ENCODE measurements at places on chromosomes 1 and 21.
A peak's percentile ranks its signal among the peaks of the same experiment; 100 is the strongest.

GRCh38 chr1:3155926-3156220 lies 86.9 kb downstream of the PRDM16 start:
- H3K27ac ChIP-seq, result no peak overlapping the region
- H3K4me3 ChIP-seq, result no peak overlapping the region
- no peak for DNase-seq

- peak; percentile 93 for DNase-seq
- no peaks in the 10 kb centered on the region for H3K4me1 ChIP-seq
- H3K4me3 ChIP-seq, result no peak overlapping the region
- H3K27ac ChIP-seq, result no peak overlapping the region
- no peaks in the 10 kb centered on the region for H3K27me3 ChIP-seq
Observed at GRCh38 chr1:172662464-172663109, 3.7 kb downstream of the FASLG start.

DNA sequence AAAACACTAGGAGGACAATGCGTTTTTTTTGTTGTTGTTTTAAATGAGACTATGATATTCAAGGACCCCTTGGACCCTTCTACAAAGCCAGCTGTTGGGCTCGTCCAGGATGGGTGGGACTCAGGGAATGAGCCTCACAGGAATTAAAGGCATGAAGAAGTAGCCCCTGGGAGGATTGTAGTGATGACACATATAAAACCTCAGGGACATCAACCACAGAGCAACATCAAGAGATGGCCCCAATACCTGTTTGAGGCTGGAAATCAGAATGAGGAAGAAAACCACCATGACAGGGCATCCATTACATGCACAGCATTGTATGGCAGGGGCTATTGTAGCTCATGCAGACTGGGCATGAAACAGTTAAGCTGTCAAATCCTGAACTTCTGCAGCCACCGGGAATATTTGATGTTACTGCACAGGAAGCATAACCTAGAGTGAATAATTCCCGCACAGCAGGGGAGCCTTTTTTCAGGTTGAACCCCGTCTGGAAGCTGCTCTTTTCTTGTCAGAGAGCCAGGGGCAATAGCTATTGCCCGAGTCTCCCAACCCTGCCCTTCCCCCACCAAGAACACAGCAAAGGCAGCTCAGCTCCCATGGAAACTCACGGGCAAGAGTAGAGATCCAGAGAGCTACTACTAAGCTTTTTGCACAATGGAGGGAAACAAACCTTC lies 140.2 kb upstream of the FGGY start:
- H3K36me3 ChIP-seq, result no peaks in the 10 kb centered on the region
- H3K4me1 ChIP-seq, result peaks cover under 1% of the 10 kb centered on the region
- peak; percentile 29 for DNase-seq
- H3K27ac ChIP-seq, result no peak overlapping the region
- H3K27me3 ChIP-seq, result no peaks in the 10 kb centered on the region

GRCh38 chr1:205438213-205439158 lies 16.6 kb upstream of the LEMD1 start:
- peak; percentile 88 for DNase-seq
- H3K36me3 ChIP-seq, result no peaks in the 10 kb centered on the region
- no peak overlapping the region for H3K27ac ChIP-seq

DNA sequence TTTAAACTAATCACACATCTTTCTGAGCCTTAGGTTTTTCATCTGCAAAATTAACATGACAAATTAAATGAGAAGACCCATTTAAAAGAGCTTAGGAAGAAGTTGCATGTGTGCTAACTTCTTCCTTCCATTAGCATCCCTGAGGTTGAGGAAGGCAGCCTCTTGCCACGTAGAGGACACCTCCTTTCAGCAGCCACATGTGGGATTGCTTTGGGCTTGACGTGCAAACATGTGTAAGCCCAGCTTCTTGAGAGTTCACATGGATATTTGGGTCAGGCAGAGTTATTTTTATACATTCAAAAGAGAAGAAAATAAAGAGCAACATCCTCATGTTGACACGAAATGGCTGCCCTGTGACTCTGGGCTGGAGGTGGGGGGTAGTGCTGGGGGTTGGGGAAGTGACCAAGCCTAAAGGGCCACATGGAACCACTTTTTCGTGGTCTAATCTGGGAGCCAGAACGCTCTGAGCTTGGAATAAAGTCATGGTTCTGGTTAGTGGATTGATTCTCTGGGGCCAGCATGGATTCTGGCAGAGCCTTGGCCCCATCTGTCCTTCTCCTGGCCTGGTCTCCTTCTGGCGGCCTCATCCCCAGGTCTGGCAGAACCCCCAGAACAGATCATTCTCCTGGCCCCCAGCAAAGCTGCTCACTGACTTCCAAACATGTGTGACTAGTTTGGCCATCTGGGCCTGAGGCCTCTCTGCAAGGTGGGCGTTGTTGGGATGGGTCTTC lies 137.1 kb upstream of the USP24 start:
- H3K36me3 ChIP-seq, result no peaks in the 10 kb centered on the region
- no peaks in the 10 kb centered on the region for H3K27me3 ChIP-seq
- H3K4me3 ChIP-seq, result no peak overlapping the region
- no peak for DNase-seq

- H3K27ac ChIP-seq, result no peak overlapping the region
- H3K27me3 ChIP-seq, result peaks cover 100% of the 10 kb centered on the region
- no peak overlapping the region for H3K4me3 ChIP-seq
Observed at GRCh38 chr1:170669107-170669445, 5.1 kb downstream of the PRRX1 start.

GRCh38 chr1:244680667-244681066 lies 27.7 kb downstream of the DESI2 start:
- H3K27me3 ChIP-seq, result no peaks in the 10 kb centered on the region
- no peak overlapping the region for H3K27ac ChIP-seq
- peak; percentile 42 for DNase-seq
- H3K4me1 ChIP-seq, result no peaks in the 10 kb centered on the region
- H3K36me3 ChIP-seq, result no peaks in the 10 kb centered on the region

DNA sequence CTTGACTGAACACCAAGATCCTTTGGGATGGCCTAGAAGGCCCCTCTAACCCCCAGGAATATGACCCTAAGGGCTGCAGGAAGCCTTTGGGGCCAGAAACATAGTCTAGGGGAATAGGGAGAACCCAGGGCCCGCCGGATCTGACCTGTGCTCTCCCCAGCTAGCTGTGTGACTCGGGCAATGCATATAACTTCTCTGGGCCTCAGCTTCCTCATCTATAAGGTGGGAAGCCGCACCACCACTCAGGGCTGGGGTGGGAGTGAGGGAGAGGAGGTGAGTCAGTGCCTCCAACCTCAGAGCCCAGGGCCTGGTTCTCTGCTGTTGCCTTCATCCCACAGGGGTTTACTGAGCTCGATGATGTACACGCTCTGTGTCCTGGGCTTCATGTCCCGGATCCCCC lies 434.4 kb downstream of the PTPRU start:
- peaks cover 7% of the 10 kb centered on the region for H3K4me1 ChIP-seq
- H3K36me3 ChIP-seq, result no peaks in the 10 kb centered on the region
- DNase-seq, result no peak
- no peak overlapping the region for H3K4me3 ChIP-seq
- H3K27me3 ChIP-seq, result peaks cover 4% of the 10 kb centered on the region

DNA sequence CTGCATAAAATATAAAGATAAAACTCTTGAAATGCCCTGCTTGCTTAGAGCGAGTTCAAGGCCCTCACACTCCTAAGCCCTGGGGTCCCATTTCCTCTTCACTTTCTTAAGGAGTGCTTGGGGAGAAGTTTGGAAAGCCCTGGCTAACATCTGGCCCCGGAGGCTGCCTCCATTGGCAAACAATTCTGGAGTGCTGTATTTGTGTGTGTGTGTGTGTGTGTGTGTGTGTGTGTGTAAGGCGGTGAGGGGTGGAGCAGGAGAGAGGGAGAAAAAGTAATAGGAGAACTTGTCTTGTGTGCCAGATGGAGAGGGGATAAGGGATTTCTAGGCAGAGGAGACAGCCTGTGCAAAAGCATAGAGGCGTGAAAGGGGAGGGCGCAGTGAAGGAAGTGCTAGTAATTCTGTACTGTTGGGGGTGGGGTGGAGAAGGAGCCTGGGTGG lies 578 bp upstream of the TRIM62 start:
- H3K36me3 ChIP-seq, result no peaks in the 10 kb centered on the region
- peak; percentile 7 for DNase-seq
- H3K27ac ChIP-seq, result no peak overlapping the region

GRCh38 chr1:86396498-86396890 lies 371 bp upstream of the ODF2L start:
- DNase-seq, result no peak
- peak overlapping the region; percentile 89 for H3K27ac ChIP-seq
- H3K36me3 ChIP-seq, result no peaks in the 10 kb centered on the region

GRCh38 chr1:236565530-236565929 lies 38.8 kb downstream of the HEATR1 start:
- H3K27ac ChIP-seq, result no peak overlapping the region
- no peaks in the 10 kb centered on the region for H3K27me3 ChIP-seq
- H3K4me1 ChIP-seq, result no peaks in the 10 kb centered on the region
- peaks cover 45% of the 10 kb centered on the region for H3K36me3 ChIP-seq
- no peak overlapping the region for H3K4me3 ChIP-seq

GRCh38 chr1:158998781-158999161 lies 10.9 kb upstream of the IFI16 start:
- H3K27ac ChIP-seq, result peak overlapping the region; percentile 95
- peak; percentile 64 for DNase-seq
- H3K4me1 ChIP-seq, result peaks cover 19% of the 10 kb centered on the region
- H3K4me3 ChIP-seq, result peak overlapping the region; percentile 46

DNA sequence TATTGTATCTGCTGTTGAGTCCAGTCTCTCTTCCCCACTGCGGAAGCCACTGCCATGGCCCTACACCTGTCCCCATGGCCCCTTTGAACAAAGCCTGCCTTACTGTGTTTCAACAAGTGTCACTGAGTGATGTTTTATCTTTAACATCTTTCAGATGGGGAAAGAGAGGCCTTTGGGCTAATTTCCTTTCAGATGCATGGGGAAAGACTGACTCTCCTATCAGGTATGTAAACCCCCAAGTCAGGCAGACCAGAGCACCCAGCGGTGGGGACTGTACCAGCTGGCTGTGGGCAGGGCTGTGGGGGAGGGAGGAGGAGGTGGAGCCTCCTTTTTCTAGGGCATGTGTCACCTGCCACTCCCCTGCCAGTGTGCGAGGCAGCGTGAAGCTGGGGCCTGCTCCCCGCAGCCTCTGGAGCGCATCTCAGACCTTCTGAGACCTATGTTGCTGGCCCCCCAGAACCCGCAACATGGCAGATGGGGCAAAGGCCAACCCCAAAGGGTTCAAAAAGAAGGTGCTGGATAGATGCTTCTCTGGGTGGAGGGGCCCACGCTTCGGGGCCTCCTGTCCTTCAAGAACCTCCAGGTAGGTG lies at the start of gene PLA2G2F:
PLA2G2F (plus strand) TSS at position 363 of the 590 bp plus-strand sequence; CDS start at position 468, 105 bp downstream.
- H3K27me3 ChIP-seq, result no peaks in the 10 kb centered on the region
- no peak for DNase-seq
- H3K4me1 ChIP-seq, result no peaks in the 10 kb centered on the region

DNA sequence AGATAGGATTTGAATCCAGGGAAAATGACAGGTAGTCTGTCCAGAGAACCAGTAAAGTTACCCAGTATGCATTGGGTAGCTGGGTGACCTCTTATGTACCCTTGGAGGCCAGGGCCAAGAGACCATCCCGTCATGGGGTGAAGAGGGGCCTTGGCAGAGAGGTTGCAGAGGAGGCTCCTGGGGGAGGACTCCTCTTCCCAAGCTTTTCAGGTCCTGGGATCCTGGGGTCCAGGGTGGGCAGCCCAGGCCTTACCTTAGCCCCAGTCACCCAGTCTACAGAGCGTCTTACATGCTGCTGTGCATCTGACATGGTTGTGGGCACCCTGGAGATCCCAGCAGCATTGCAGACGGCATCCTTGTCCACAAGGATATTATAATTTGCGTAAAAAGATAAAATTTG lies 14.0 kb downstream of the PMF1 start:
- H3K4me3 ChIP-seq, result no peak overlapping the region
- DNase-seq, result no peak
- H3K4me1 ChIP-seq, result no peaks in the 10 kb centered on the region
- no peak overlapping the region for H3K27ac ChIP-seq
- peaks cover 16% of the 10 kb centered on the region for H3K36me3 ChIP-seq

GRCh38 chr1:231026576-231026975 lies 13.5 kb downstream of the FAM89A start:
- DNase-seq, result no peak
- H3K36me3 ChIP-seq, result no peaks in the 10 kb centered on the region
- no peak overlapping the region for H3K4me3 ChIP-seq
- no peaks in the 10 kb centered on the region for H3K27me3 ChIP-seq
- H3K27ac ChIP-seq, result no peak overlapping the region
- H3K4me1 ChIP-seq, result no peaks in the 10 kb centered on the region

DNA sequence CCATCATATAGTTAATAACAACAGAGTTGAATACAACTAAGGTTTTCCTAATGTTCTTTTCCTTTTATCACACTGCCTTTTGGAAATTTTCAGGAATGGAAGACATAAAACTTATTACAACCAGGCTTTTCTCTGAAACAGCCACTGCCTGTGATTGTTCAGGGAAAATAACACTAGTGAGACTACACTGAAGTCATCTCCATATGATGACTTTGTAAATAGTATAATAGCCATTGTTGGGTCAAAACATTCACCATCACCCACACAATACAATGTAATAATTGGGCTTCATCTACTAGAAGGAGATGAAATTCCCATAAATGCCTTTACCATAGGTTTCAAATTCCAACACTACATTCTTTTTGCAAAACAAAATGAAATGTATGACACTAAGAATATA lies 5.0 kb downstream of the TESK2 start:
- no peak for DNase-seq
- peaks cover 5% of the 10 kb centered on the region for H3K4me1 ChIP-seq
- H3K27me3 ChIP-seq, result no peaks in the 10 kb centered on the region
- H3K27ac ChIP-seq, result no peak overlapping the region

- H3K4me1 ChIP-seq, result peaks cover 47% of the 10 kb centered on the region
- H3K27ac ChIP-seq, result peak within 1 kb of the TSS; percentile 80
- peaks cover 4% of the 10 kb centered on the region for H3K36me3 ChIP-seq
- no peaks in the 10 kb centered on the region for H3K27me3 ChIP-seq
- DNase-seq, result peak; percentile 53
Observed at GRCh38 chr1:156705321-156705917, at the start of gene CRABP2. Gene CRABP2, minus strand, starts transcription at chr1:156705583. Its CDS starts 137 bp downstream, at chr1:156705446.

DNA sequence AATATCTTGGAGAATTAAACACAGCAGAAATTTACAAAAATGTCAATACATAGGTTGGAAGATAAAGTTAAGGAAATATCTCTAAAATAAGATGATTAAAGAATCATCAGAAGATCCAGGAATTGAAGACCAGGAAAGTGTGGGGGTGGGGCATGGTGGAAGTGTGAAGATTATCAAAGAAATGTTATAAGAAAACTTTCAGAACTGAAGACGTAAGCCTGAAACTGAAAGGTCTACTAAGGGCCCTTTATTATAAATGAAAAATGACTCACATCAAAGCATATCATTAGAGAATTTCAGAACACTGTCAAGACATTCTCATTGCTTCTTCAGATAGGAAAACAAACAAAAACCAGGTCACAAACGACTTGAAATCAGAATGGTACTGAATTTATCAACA lies 92.4 kb upstream of the DPT start:
- no peak overlapping the region for H3K4me3 ChIP-seq
- DNase-seq, result no peak
- no peaks in the 10 kb centered on the region for H3K27me3 ChIP-seq
- no peaks in the 10 kb centered on the region for H3K36me3 ChIP-seq
- H3K4me1 ChIP-seq, result no peaks in the 10 kb centered on the region

DNA sequence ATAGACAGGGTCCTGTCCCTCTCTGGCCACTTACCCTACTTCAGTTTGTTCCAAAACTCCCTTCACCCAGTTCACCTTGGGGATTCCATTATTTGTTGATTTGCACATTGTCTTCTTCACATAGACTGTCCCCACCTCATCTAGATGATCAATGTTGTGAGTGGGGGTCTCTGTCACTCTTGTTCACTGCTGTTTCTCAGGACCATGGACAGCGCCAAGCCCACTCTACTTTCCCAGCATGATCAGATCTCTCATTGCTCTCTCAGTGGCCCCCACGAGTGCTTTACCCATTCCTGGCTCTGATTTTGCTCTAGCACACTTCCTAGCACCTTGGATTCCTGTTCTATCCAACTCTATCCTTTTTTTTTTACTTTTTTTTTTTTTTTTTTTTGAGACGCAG lies 45.4 kb upstream of the IGSF21 start:
- H3K27me3 ChIP-seq, result peaks cover 37% of the 10 kb centered on the region
- H3K36me3 ChIP-seq, result no peaks in the 10 kb centered on the region
- no peak overlapping the region for H3K27ac ChIP-seq
- no peak overlapping the region for H3K4me3 ChIP-seq
- no peaks in the 10 kb centered on the region for H3K4me1 ChIP-seq
